ENCODE measurements at places on chromosomes 7 and 10. TPM values are rescaled to one million over a fixed set of nuclear protein-coding genes. Genes with fewer than 3 reads are reported as not detected.
A peak's percentile ranks its signal among the peaks of the same experiment; 100 is the strongest.

The RBM17 gene
- total RNA-seq = 123 TPM

- H3K4me1 ChIP-seq = no peaks in the 10 kb centered on the region
- DNase-seq = no peak
- H3K36me3 ChIP-seq = no peaks in the 10 kb centered on the region
- no peak overlapping the region for H3K4me3 ChIP-seq
- no peak overlapping the region for H3K27ac ChIP-seq
These were observed 60.6 kb upstream of the LAMB1 start for GRCh38 chr7:108063520-108063933.

DNA sequence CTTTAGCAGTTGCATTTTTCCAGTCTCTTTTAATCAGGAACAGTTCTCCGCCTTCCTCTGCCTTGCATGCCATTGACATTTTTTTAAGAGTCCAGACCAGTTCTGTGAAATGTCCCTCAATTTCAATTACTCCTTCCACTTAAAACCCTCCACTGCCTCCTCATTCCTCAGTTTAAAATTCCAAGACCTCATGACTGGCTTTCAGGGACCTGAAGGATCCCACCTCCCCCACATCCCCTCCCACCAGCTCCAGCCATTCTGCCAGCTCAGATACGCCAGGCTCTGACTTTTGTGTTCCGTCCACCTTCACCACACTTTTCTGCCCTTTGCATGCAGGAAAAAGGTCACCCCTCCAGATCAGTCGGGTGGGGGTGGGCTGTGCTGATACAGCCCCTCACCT, 8.7 kb downstream of the TNRC18 start:
- H3K27me3 ChIP-seq = no peaks in the 10 kb centered on the region
- peaks cover 59% of the 10 kb centered on the region for H3K36me3 ChIP-seq
- H3K4me3 ChIP-seq = no peak overlapping the region
- peaks cover 10% of the 10 kb centered on the region for H3K4me1 ChIP-seq
- no peak for DNase-seq

GRCh38 chr10:90432866-90433265, 425.0 kb downstream of the HTR7 start:
- H3K4me1 ChIP-seq = no peaks in the 10 kb centered on the region
- H3K4me3 ChIP-seq = no peak overlapping the region
- DNase-seq = no peak
- no peak overlapping the region for H3K27ac ChIP-seq
- H3K36me3 ChIP-seq = no peaks in the 10 kb centered on the region

GRCh38 chr10:119478111-119478802, 64.3 kb downstream of the RGS10 start:
- no peak overlapping the region for H3K27ac ChIP-seq
- H3K4me1 ChIP-seq = no peaks in the 10 kb centered on the region
- no peak overlapping the region for H3K4me3 ChIP-seq
- H3K36me3 ChIP-seq = no peaks in the 10 kb centered on the region
- DNase-seq = no peak
- H3K27me3 ChIP-seq = peaks cover 89% of the 10 kb centered on the region

DNA sequence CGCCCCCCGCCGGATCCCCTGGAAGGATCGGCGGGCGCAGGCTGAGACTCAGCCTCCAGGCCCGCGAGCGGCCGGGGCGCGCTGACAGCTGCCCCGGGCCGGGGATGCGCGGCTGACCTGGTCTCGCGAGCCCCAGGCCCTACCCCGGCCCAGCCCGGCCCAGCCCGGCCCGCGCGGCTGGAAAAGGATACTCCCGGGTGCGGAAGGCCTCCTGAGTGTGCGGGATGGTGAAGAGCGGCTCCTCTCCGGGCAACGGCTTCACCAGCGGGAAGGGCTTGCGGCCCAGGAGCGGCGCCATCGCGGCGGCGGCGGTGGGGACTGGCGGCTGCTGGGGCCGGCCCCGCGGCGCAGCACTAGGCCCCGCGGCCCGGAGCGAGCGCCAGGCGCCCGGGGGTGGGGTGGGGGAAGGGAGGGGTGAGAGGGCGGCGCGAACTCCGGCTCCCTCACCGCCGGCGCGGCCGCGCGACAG, 423 bp downstream of the BAZ1B start:
- H3K4me3 ChIP-seq = peak overlapping the region; percentile 90
- H3K27ac ChIP-seq = peak overlapping the region; percentile 98
- H3K4me1 ChIP-seq = no peaks in the 10 kb centered on the region

Data from endodermal cell (in vitro differentiated cells).